Hair follicle dermal papilla cell (primary cell): ENCODE measurements at places on chromosomes 13 and 19. TPM values are rescaled to one million over a fixed set of nuclear protein-coding genes. Genes with fewer than 3 reads are reported as not detected.

Gene ANGPTL4
- 1.2 and 4.4 TPM in 2 replicates for total RNA-seq

Gene UPK1A
- not detected in 2 replicates for total RNA-seq

Gene COX6B2
- not detected in 2 replicates for total RNA-seq

Gene RELB
- total RNA-seq: 12.1 and 13.5 TPM in 2 replicates

Gene GRK1
- total RNA-seq: not detected in 2 replicates

Gene SERPINE3
- not detected in 2 replicates for total RNA-seq
